ENCODE measurements at places on chromosomes 12 and 14.

- no peak for DNase-seq
Measured at GRCh38 chr12:128557231-128557630, 266.5 kb downstream of the SLC15A4 start.

DNA sequence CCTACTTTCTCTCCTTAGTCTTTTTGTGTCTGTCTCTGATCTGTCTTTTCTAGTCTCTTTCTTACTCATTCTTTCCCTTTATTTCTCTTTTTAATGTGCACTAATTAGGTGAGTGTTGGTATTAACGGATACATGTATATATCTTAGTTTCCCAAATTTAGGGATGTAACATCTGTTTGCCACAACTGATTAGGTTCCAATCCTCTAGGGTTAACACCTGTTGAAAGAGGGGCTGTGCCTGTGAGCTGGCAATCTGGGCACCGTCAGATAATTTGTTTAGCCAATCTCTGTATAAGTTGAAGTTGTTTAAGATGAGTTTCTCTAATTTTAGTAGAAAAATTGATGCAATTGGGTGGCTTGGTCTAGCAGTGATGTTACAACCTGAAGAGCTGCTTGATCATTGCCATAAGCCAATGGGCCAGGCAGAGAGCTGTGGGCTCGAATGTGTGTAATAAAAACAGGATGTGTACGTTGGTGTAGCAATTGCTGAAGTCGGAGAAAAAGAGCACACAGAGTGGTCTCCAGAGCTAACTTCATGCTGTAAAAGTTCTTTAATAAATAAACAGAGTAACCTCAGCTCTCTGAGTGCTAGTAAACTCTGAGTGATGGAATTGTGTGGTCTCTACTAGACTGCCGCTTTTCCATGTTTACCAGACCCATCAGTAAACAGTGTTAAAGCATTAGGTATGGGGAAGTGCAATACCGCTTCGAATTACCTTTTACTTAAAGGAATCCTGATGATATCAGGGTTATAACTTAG lies 18.3 kb upstream of the LYZ start:
- no peak for DNase-seq

- DNase-seq: no peak
Measured at GRCh38 chr14:95667249-95667693, 19.0 kb upstream of the TCL1B start.

DNA sequence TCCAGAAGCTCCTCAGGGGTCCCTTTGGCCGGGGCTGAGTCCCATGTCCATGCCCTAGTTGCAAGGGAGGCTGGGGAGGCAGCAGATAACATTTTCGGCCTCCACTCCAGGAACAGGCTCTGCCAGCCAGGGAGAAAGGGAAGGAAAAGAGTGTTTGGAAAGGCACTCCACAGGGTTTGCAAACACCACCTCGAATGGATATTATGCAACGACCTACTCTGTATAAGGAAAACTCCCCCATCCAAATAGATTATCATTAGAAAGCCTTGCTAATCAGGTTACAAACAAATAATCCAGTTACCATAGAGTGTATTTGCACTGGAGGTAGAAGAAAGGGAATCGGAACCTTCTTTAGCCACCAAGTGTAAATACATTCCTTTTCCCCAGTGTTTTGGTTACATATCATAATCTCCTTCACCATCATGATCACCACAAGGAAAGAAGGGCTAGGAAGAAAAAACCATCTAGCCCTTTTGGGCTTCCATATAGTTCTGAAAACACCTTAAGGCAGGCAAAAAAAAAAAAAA lies 40.4 kb downstream of the TMCC3 start:
- no peak for DNase-seq

DNA sequence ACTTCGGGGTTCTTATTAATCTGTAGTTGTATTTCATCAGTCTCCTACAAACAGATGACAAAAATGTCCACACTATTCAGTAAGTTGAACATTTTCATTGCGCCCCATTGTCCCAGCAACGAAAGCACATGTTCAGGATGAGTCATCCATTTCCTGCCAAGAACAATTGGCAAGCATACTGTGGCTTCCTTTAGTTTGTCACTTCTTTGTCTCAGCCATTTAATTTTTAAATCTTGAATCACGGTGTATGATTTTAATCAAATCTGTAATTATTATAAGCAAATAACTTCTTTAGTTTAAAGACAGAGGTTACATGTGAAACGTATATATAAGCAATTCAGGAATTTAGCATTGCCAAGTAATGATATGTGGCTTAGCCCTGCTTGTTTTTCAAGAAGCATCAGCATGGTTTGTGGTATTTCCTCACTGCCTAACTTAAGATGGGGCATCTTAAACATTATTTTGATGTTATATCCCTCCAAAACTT lies 211.3 kb upstream of the KRR1 start:
- no peak for DNase-seq

DNA sequence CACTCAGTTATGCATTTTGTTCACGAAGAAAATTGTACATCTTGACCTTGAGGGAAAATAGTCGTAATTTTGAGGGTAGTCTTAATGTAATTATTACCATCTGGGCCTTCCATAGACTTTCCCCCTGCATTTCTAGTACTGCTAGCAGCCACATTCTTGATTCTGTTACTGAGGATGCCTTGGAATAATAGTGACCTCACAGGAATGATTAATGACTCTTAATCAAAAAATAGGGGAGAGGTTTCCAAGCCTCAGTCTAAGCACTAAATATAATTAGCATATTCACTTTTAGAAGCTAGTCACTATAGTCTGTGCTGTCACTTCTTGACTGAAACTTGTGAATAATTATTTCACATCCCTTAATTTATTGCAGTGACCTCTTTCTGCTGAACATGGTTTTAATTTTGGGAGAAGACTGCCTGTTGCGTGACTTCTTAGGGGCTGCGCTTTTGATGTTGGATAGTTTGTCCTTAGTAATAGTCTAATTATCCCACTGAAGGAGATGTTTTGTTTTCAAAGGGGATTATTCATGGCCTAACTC lies 400.5 kb downstream of the ADAMTS20 start:
- no peak for DNase-seq

DNA sequence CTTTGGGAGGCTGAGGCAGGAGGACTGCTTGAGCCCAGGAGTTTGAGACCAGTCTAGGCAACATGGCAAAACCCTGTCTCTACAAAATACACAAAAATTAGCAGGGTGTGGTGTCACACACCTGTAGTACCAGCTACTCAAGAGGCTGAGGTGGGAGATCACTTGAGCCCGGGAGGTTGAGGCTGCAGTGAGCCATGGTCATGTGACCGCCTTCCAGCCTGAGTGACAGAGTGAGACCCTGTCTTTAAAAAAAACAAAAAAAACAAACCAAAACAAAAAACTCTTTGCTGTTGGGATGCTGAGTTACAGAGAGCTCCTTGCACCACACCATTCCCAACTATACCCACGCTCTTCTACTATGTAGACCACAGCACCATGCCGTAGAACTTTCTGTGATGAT lies 221.2 kb downstream of the PPM1H start:
- DNase-seq: no peak

DNA sequence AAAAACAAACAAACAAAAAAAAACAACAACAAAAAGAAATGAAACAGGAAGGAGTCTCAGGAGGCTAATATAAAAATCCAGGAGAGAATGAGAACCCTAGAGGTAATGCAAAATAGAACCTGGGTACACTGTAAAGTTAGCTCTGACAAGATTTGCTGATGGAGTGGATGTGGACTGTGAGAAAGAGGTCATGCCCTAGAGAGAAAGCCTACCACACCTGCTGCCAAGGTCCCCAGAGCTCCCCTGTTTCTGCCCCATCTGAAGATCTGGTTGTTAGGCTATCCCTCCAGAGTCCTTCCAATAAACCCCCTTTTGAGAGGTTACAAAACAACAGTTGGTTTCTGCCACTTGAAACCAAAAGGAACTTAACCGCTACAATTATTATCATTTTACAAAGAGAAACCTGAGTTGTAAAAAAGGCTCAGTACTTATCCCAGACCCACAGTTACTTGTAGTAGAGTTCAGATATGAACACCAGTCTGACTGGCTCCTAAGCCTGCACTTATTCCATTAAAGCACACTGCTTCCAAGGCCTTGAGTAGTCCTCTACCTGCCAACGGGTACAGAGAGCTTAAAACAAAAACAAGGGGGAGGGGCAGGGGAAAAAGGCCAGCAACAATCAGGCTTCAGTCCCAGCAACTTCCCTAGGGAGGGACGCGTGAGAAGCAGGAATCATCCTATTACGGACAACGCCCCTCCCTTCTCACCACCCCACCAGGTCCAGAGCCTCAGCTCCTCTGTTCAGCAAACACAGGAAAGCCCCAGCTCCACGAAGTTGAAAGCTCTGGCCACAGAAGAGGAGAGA lies 27.7 kb downstream of the PPP1R13B start:
- no peak for DNase-seq

- no peak for DNase-seq
Measured at GRCh38 chr14:97180304-97181200, 383.4 kb downstream of the VRK1 start.

DNA sequence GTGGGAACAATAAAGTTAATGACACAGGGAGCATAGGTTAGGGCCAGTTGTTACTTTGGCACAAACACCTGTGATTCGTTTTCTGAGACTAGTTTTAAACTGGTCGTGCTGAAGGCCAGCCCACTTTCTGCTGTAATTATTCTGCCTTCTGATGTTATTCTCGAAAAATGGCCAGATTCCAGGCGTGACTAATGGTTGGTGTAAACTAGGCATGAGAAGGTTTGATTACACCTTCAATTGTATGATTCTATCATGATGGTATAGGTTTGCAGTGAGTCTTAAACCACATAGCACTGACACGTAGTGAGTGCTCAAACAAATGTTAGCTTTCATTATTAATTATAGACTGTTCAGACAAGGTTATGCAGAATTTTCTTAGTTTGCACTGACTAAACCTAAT lies 39.0 kb downstream of the CKB start:
- no peak for DNase-seq

DNA sequence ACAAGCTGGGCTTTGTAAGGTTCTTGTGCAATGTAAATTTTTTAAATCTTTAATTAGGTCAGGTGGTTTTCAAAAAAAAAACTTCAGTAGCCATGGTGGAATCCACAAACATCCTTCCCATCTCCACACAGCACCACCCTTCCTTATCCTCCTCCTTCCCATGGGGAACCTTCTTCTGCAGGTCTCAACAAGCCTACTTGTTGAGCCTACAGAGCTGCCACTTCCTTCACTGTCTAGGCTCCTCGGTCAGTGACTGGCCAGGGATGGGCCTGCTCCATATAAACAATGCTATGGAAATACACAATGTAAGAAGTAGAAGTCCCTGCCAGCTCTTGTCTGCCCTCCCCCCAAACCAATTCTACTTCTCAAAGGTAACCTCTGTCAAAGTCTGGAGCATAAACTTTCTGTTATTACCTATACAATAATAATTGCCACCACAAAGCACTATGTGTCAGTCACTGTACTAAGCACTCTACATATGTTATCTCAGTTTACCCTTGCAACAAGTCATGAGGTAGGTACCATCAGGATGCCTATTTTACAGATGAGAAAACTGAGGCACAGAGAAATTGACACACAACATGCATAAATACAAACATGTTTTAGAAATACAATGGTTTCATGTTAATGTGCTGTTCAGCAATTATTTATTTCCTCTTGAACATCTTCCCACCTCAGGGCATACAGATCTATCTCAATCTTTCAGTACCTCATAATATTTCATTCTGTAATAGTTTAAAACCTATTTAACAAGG lies 17.4 kb downstream of the LIMA1 start:
- DNase-seq: no peak

GRCh38 chr12:119171691-119172425 lies 6.9 kb upstream of the HSPB8 start:
- DNase-seq: no peak

- no peak for DNase-seq
Measured at GRCh38 chr12:42590330-42590934, 886 bp upstream of the PRICKLE1 start.

DNA sequence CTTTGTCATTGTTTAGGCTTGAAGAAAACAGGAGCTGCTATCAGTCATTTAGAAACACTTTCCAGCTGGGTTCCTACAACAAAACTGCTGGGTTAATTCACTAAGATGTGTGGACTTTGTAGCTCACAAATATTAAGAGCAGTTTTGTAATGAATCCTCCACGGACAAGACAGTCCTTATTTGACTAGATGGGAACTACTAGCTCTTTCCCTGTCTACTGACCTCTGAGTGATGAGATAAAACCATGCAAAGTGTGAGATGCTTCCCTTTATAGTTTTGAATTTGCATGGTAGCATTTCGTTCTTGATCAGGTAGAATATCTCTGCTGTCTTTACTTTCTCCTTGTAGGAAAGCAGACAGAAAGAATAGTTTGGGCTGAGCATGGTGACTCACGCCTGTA lies 72.9 kb upstream of the STXBP6 start:
- DNase-seq: no peak

GRCh38 chr12:98852181-98852580 lies 207.1 kb downstream of the APAF1 start:
- DNase-seq: no peak

GRCh38 chr12:1857086-1857485 lies 36.7 kb downstream of the LRTM2 start:
- no peak for DNase-seq

DNA sequence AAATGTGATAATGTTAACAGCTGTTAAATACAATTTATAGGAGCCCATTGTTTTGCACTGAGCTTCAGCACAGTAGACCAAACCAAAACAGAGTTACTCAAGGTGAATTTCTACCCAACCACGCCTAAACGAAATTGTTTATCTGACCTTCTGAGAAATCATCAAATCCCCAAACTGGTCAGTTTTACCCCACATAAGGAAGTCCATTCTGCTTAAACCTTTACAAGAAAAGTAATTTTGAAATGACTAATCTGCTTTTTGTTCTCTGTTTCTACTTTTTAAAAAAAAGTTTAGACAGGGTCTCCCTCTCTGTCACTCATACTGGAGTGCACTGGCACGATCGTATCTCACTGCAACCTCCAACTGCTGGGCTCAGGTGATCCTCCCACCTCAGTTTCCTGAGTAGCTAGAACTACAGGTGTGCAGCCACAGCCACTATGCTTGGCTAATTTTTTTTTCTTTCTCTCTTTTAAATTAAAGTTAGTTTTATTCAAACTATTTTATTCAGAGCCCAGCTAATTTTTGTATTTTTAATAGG lies 1.4 kb upstream of the RNF10 start:
- no peak for DNase-seq

DNA sequence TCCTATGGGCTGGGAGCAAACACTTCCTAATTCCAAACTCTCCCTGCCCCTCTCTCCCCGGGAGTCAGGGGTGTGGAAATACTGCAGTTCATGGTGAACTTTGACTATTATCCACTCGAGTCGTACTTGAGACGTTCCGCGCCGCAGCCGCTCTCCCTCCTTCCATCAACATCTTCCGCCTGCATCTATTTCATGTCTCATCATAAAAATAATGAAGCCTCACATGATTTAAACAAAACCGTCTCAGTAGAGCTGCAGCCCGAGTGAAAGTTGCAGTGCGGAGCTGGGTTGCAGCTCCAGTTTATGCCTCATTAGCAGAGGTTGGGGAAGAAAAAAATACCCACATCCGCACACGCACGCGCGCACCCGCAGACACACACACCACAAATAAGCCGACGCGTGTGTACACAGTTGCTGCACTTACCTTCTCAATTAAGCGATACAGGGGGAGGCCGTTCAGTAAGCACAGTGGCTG lies 283 bp downstream of the LMO3 start:
- no peak for DNase-seq

- no peak for DNase-seq
Measured at GRCh38 chr14:33414041-33414440, 475.4 kb downstream of the NPAS3 start.
